Natural killer cell treated with Interleukin-12 subunit alpha and Interleukin-12 subunit beta and Interleukin-15 and Interleukin-18, amount 100 ng/mL, for 72 hours (primary cell): ENCODE measurements at places on chromosomes 4 and X.
A peak's percentile ranks its signal among the peaks of the same experiment; 100 is the strongest.

DNA sequence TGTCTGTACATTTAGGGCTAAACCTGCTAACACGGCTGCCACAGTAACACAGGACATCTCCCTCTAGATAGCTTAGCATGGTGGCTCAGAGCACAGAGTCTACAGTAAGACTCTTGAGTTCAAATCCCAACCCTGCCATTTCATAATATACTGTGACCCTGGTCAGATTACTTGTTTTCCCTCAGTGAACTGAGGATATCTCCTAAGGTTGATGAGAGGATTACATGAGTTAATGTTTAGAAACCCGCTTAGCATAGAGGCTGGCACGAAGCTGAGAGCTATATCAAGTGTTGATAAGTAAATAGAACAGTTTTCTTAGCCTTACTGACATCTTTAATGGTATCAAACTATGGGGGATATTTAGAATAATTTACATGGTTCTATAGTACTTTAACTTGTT, 37.2 kb downstream of the CASP3 start:
- peaks cover 6% of the 10 kb centered on the region for H3K36me3 ChIP-seq
- H3K27me3 ChIP-seq: no peaks in the 10 kb centered on the region
- no peak for DNase-seq
- no peak overlapping the region for H3K27ac ChIP-seq

GRCh38 chr4:165967486-165967885, 94.4 kb downstream of the TLL1 start:
- H3K27me3 ChIP-seq: no peaks in the 10 kb centered on the region
- no peaks in the 10 kb centered on the region for H3K4me1 ChIP-seq
- H3K4me3 ChIP-seq: no peak overlapping the region
- DNase-seq: no peak
- H3K36me3 ChIP-seq: peaks cover 6% of the 10 kb centered on the region
- H3K27ac ChIP-seq: no peak overlapping the region

DNA sequence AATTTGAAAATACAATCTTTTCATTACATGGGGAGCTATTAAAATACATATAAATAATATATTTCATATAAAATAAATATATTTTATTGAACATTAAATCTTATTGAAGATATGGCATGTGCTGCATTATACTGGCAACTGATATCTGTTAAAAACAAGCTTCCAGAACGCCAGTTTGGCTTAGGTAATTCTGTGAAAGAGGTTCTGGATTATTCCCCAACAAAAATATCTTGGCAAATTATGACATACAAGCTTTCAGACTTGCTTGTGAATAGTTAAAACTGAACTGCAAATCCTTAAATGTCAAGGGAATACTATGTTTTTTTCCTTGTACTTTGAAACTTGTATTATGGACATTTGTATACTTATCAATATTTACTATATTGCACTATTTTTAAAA, 210.2 kb upstream of the LCORL start:
- no peaks in the 10 kb centered on the region for H3K36me3 ChIP-seq
- H3K27ac ChIP-seq: no peak overlapping the region
- H3K4me3 ChIP-seq: no peak overlapping the region
- no peak for DNase-seq
- H3K27me3 ChIP-seq: no peaks in the 10 kb centered on the region
- no peaks in the 10 kb centered on the region for H3K4me1 ChIP-seq

DNA sequence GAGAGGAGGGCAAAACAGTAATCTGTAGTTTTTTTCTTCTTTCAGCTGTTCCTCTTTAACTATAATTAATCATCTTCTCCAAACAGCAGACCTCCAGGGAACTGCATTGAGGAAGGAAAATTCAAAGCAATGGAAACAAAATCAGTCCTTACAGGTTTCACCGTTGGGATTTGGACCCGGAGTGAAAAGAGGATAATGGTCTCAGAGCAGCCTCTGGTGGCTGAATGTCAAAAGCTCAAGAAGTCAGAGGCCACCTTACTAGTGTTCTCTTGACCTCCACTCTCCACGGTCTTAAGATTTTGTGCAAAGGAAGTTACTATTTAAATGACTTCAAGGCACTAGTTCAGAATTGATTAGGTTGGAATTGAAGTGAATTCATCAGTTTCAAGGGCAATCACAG, 16.0 kb upstream of the MID1 start:
- H3K36me3 ChIP-seq: no peaks in the 10 kb centered on the region
- no peak overlapping the region for H3K4me3 ChIP-seq
- DNase-seq: no peak
- H3K27me3 ChIP-seq: peaks cover 4% of the 10 kb centered on the region
- no peak overlapping the region for H3K27ac ChIP-seq
- no peaks in the 10 kb centered on the region for H3K4me1 ChIP-seq

- no peak for DNase-seq
- no peaks in the 10 kb centered on the region for H3K36me3 ChIP-seq
- H3K27me3 ChIP-seq: peaks cover 5% of the 10 kb centered on the region
- no peak overlapping the region for H3K4me3 ChIP-seq
Observed at GRCh38 chr4:158250321-158250720, 40.0 kb downstream of the TMEM144 start.

DNA sequence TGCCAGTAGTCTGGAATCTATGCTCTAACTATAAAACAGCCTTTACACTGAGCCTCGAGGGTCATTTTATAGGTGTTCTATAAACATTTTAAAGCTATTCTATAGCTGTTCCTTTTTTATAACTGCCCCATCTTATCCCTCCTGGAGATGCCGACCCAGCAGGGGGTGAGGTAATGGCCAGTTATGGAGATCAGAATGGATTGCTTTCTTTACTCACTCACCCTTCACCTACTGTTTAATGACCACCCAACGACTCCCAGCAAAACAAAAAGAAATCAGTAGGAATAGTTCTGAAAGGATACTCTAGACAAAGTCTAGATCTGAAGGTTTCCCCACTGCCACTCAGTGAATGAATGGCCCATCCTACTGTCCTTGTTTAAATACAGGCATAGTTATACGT, 1113.1 kb downstream of the FAT4 start:
- H3K27ac ChIP-seq: no peak overlapping the region
- H3K4me3 ChIP-seq: no peak overlapping the region
- H3K4me1 ChIP-seq: no peaks in the 10 kb centered on the region
- H3K36me3 ChIP-seq: no peaks in the 10 kb centered on the region
- H3K27me3 ChIP-seq: no peaks in the 10 kb centered on the region

DNA sequence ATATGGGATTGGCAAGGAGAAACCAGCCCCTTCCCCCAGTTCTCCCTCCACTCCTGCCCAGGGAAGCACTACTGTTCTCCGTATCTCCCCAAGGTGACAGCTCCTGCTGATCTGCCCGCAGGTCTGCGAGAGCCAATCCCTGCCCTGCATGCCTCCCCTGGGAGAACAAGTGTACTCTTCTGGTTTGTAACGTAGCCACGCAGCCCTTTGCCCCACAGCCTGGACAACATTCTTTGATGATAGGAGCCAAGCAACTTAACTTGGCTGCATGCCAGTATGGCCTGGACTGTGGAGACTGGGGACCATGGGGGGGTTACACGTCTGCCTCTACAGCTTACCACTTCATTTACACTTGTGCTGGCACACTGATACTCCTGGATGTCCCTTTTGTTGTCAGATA, 2.0 kb downstream of the STBD1 start:
- no peak for DNase-seq

GRCh38 chr4:25792876-25793275, 69.9 kb downstream of the SEL1L3 start:
- H3K36me3 ChIP-seq: peaks cover 25% of the 10 kb centered on the region
- no peaks in the 10 kb centered on the region for H3K27me3 ChIP-seq
- no peak overlapping the region for H3K27ac ChIP-seq
- no peak for DNase-seq

GRCh38 chr4:12499693-12500092, 984.4 kb downstream of the RAB28 start:
- H3K27ac ChIP-seq: no peak overlapping the region
- DNase-seq: no peak
- no peaks in the 10 kb centered on the region for H3K4me1 ChIP-seq
- H3K27me3 ChIP-seq: no peaks in the 10 kb centered on the region

- H3K27me3 ChIP-seq: no peaks in the 10 kb centered on the region
- H3K36me3 ChIP-seq: no peaks in the 10 kb centered on the region
- no peak for DNase-seq
- no peak overlapping the region for H3K27ac ChIP-seq
- H3K4me3 ChIP-seq: no peak overlapping the region
Observed at GRCh38 chr4:181674315-181674875, 568.8 kb upstream of the TENM3 start.

GRCh38 chr4:164210377-164210776, 543.6 kb upstream of the SMIM31 start:
- no peaks in the 10 kb centered on the region for H3K27me3 ChIP-seq
- no peaks in the 10 kb centered on the region for H3K36me3 ChIP-seq
- H3K4me3 ChIP-seq: no peak overlapping the region
- no peak for DNase-seq
- no peak overlapping the region for H3K27ac ChIP-seq

DNA sequence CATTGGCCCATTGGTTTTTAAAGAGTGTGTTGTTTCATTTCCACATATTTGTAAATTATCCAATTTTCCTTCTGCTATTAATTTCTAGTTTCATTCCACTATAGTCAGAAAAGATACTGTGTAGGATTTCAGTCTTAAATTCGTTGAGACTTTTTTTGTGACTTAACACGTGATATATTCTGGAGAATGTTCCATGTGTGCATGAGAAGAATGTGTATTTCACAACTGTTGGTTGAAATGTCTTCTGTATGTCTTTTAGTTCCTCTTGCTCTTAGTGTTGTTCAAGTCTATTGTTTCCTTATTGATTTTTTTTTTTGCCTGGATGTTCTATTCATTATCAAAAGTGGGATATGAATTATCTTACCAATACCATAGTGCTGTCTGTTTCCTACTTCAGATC, 606.9 kb downstream of the RPA4 start:
- peaks cover 5% of the 10 kb centered on the region for H3K36me3 ChIP-seq
- H3K27me3 ChIP-seq: no peaks in the 10 kb centered on the region
- H3K27ac ChIP-seq: no peak overlapping the region
- no peak overlapping the region for H3K4me3 ChIP-seq
- H3K4me1 ChIP-seq: peaks cover 9% of the 10 kb centered on the region

- no peak for DNase-seq
- H3K36me3 ChIP-seq: peaks cover 10% of the 10 kb centered on the region
- peak overlapping the region; percentile 8 for H3K27ac ChIP-seq
- H3K4me1 ChIP-seq: peaks cover 16% of the 10 kb centered on the region
- H3K4me3 ChIP-seq: no peak overlapping the region
Observed at GRCh38 chrX:63761639-63762038, 23.4 kb downstream of the ARHGEF9 start.

GRCh38 chr4:150896497-150896896, 118.6 kb downstream of the LRBA start:
- H3K4me3 ChIP-seq: no peak overlapping the region
- H3K27me3 ChIP-seq: no peaks in the 10 kb centered on the region
- no peak for DNase-seq
- H3K36me3 ChIP-seq: peaks cover 7% of the 10 kb centered on the region
- no peak overlapping the region for H3K27ac ChIP-seq

DNA sequence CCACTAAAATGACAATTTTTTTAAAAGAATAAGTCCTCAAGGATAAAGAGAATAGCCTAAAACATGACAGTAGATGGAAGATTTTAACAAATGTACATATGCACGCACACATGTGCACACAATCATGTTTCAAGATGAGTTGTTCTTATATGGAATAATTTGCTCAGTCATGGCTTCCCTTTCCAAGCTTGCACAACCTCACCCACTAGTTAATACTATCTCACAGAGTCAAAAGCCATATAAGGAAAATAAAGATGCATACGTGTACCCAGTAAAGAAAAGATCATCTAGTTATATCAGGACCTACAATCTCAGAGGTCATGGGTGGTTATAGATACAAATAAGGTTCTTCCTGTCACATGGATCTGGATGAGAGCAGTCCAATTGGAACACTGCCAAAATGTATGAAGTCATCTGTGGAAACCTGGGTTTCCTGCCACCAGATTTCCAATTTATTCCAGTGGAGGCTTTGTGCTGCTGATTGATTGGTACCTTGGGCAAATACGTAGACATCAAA, 56.1 kb downstream of the FAM13A start:
- no peaks in the 10 kb centered on the region for H3K36me3 ChIP-seq
- peaks cover 2% of the 10 kb centered on the region for H3K27me3 ChIP-seq
- no peak for DNase-seq
- H3K4me3 ChIP-seq: no peak overlapping the region
- H3K27ac ChIP-seq: no peak overlapping the region

DNA sequence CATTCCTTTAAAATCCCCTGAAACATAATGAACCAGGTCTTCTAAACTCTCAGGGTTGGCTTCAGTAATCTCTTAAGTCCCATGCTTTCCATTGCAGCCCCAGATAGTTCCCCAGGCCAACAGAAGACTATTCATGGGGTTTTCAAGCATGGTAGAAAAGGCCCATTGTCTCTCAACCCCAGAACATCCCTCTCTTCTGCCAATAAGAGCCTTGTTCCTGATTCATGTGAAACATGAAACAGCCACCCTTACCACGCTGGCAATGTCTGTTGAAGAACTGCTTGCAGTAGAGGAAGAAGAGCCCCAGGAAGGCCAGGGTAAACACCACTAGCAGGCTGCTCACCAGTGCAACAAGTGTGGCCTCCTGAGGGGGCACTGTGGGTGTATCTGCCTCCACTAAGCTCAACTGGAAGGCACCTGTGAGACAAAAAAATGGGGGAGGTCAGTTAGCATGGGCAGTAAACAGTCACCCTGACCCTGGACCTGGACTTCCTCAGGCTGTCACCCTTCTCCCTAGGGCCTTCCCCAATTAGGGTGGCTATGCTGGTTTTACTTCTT, 36.4 kb downstream of the EDA2R start:
- H3K27me3 ChIP-seq: peaks cover 5% of the 10 kb centered on the region
- peaks cover under 1% of the 10 kb centered on the region for H3K36me3 ChIP-seq
- DNase-seq: no peak
- no peak overlapping the region for H3K27ac ChIP-seq

DNA sequence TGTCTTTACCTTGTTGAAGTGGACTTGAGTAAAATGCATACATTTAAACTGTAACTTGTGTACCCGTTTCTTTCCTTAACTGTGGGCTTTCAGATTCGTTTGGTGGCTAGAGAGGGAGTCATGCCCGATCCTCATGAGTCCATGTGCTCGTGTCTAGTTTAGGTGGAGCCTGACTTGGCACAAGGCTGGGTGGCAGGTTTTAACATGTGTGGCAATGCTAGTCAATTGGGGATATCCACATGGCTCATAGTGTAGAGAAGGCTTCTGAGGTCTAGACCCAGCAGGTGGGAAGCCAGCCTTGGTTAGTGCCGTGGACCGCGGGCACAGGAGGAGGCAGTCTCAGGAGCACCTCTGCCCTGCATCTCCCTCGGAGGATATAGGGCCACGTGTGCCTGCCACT, 48.5 kb upstream of the CLCN4 start:
- H3K4me3 ChIP-seq: no peak overlapping the region
- no peaks in the 10 kb centered on the region for H3K27me3 ChIP-seq
- no peak for DNase-seq
